Heart left ventricle (tissue), 16 donors: ENCODE measurements at places on chromosomes 16 and 17. TPM values are rescaled to one million over a fixed set of nuclear protein-coding genes. Genes with fewer than 3 reads are reported as not detected.

- H3K27ac ChIP-seq, result no peak overlapping the region
- H3K4me1 ChIP-seq, result no peaks in the 10 kb centered on the region
- H3K27me3 ChIP-seq, result no peaks in the 10 kb centered on the region
- DNase-seq, result no peak
- H3K4me3 ChIP-seq, result peak overlapping the region; percentile 21
Observed at GRCh38 chr17:83103200-83103942, 24.0 kb downstream of the METRNL start.

GRCh38 chr16:280005-280460 lies 358 bp upstream of the ARHGDIG start:
- peaks cover 8% of the 10 kb centered on the region for H3K4me1 ChIP-seq
- DNase-seq, result no peak
- no peaks in the 10 kb centered on the region for H3K36me3 ChIP-seq
- peaks cover 25% of the 10 kb centered on the region for H3K27me3 ChIP-seq

DNA sequence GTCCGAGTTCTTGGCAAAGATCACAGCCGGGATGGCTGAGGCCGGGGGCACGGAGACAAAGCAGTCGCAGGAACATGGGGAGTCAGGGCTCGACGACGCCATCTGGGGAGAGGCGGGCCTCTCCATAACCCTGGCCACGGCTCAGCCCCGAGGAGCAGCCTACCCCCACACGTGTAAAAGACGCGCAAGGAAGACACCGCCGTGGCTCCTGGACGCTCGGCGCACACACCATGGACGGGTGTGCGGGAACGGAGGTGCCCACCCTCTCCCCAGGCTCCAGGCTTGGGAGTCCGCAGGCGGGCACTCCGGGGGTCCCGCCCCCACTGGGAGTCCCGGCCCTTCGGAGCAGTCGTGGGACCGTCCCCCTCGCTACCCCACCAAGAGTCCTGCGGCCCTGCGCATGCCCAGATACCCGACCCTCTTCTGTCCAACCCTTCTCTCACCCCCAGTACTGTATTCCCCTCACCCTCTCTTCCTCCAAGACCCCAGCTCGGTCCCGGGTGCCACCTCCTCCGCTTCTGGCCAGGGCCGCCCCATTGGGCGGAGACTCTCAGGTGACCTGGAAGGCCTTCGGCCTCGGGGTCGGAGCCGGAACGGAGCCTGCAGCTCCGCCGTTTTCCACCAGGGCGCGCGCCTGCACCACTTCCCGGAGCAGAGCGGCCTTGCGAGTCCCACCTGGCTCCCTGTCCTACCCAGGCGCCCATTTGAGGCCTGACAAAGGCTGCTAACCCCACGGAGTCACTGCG lies at the start of gene SCRN2:
Gene SCRN2 (minus strand): TSS at position 532 of the 746 bp plus-strand sequence. CDS start 430 bp downstream, at position 102.
- no peaks in the 10 kb centered on the region for H3K27me3 ChIP-seq
- peak within 1 kb of the TSS; percentile 84 for H3K4me3 ChIP-seq
- DNase-seq, result peak; percentile 96
- H3K27ac ChIP-seq, result peak within 1 kb of the TSS; percentile 75
- H3K36me3 ChIP-seq, result peaks cover 16% of the 10 kb centered on the region
- peaks cover 26% of the 10 kb centered on the region for H3K4me1 ChIP-seq

Gene SULT1A4
- total RNA-seq, result 5.9 TPM

Gene DPEP3
- not detected for total RNA-seq

- no peaks in the 10 kb centered on the region for H3K27me3 ChIP-seq
- H3K36me3 ChIP-seq, result no peaks in the 10 kb centered on the region
- no peak for DNase-seq
- H3K4me1 ChIP-seq, result no peaks in the 10 kb centered on the region
Observed at GRCh38 chr16:54015147-54015546, 271.4 kb downstream of the IRX3 start.

DNA sequence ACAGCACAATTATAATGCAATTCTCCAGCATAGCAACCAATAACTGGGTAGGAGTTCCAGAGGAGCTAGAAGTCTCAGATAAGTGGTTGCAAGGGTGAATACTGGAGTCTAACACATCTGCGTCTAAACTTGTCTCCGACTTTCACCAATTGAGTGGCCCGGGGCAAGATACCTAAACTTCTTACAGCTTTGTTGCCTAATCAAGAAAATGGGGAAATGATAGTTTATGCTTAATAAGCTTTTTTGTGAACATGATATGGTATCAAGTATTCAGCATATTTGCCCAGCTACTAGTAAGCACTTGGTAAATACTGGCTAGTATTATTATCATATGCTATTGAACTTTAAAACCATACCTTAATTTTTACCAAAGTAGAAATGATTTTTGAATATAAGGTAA lies 183.5 kb downstream of the KCNJ2 start:
- no peaks in the 10 kb centered on the region for H3K27me3 ChIP-seq
- H3K36me3 ChIP-seq, result no peaks in the 10 kb centered on the region
- no peak overlapping the region for H3K4me3 ChIP-seq
- no peak overlapping the region for H3K27ac ChIP-seq

Gene RETREG3
- 33.9 TPM for total RNA-seq

Gene VAT1L
- total RNA-seq, result 11.0 TPM

Gene RNF43
- 4.9 TPM for total RNA-seq

- no peak overlapping the region for H3K27ac ChIP-seq
- peaks cover 11% of the 10 kb centered on the region for H3K4me1 ChIP-seq
- peak; percentile 62 for DNase-seq
- H3K27me3 ChIP-seq, result no peaks in the 10 kb centered on the region
- no peak overlapping the region for H3K4me3 ChIP-seq
Observed at GRCh38 chr16:88523309-88524161, 46.7 kb upstream of the ZC3H18 start.

DNA sequence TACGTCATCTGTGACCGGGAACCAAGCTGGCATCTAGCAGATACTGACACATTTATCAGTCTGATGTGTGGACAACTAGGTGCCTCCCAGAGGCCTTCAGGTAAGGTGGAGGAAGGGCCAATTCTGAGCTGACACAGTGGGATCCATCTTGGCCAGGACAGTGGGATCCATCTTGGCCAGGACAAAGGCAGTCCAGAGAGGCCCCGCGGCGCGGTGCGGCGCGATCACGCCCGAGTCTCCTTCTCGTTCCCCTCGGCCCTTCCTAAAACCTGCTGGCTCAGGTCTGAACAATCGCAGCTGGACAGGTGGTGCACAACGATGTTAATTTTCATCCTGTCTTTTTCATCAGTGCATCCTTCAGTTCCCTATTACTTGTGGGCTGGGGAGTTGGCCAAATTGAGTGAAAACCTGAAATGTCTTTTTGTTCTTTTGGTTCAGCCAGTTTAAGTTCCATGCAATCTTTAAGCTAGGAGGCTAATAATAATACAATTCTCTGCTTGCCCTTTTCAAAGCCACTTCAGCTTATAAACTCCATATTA lies 486 bp upstream of the WSB1 start:
- peak overlapping the region; percentile 100 for H3K27ac ChIP-seq
- peaks cover 4% of the 10 kb centered on the region for H3K27me3 ChIP-seq
- DNase-seq, result no peak
- H3K4me3 ChIP-seq, result peak overlapping the region; percentile 98
- H3K36me3 ChIP-seq, result peaks cover 4% of the 10 kb centered on the region
- peaks cover 26% of the 10 kb centered on the region for H3K4me1 ChIP-seq

Gene OTOP3
- total RNA-seq, result not detected

DNA sequence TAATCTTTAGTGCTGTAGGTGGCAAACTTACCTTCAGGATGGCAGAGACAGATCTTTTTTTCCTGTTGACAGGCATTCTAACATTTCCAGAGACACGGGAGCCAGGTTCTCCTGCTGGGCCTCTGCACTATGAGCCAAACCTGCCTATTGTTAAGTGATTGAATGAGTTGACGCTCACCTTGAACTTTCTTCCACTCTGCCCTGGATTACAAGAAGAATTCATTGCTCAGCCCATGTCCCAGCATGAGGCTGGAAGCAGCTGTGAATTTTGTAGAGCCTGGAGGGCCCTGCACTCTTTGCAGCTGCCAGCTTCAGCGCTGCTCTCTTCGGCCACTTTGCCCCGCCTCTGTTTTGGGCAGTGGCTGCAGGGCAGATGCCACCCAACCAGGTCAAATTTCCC lies 9.4 kb upstream of the SLC7A5 start:
- H3K4me3 ChIP-seq, result no peak overlapping the region
- peaks cover 3% of the 10 kb centered on the region for H3K27me3 ChIP-seq
- no peak overlapping the region for H3K27ac ChIP-seq
- no peaks in the 10 kb centered on the region for H3K36me3 ChIP-seq

DNA sequence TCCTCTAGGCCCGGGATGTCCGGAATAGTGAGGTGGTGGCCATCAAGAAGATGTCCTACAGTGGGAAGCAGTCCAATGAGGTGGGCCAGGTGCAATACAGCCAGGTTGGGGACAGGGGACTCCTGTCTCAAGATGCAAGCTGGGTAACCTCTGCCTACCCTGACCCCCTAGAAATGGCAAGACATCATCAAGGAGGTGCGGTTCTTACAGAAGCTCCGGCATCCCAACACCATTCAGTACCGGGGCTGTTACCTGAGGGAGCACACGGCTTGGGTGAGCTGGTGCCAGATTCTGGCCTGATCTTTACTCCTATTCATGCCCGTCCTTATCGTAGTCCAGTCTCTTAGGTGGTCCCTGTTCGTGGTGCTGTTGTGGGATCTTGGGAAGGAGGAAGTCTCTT lies 4.4 kb downstream of the TAOK2 start:
- no peaks in the 10 kb centered on the region for H3K27me3 ChIP-seq
- peaks cover 35% of the 10 kb centered on the region for H3K36me3 ChIP-seq
- no peak for DNase-seq
- H3K4me3 ChIP-seq, result peak overlapping the region; percentile 90
- H3K27ac ChIP-seq, result peak overlapping the region; percentile 88

GRCh38 chr17:19291646-19292376 lies 54.6 kb downstream of the EPN2 start:
- no peak overlapping the region for H3K27ac ChIP-seq
- peaks cover 16% of the 10 kb centered on the region for H3K4me1 ChIP-seq
- no peak overlapping the region for H3K4me3 ChIP-seq
- DNase-seq, result no peak
- no peaks in the 10 kb centered on the region for H3K27me3 ChIP-seq

DNA sequence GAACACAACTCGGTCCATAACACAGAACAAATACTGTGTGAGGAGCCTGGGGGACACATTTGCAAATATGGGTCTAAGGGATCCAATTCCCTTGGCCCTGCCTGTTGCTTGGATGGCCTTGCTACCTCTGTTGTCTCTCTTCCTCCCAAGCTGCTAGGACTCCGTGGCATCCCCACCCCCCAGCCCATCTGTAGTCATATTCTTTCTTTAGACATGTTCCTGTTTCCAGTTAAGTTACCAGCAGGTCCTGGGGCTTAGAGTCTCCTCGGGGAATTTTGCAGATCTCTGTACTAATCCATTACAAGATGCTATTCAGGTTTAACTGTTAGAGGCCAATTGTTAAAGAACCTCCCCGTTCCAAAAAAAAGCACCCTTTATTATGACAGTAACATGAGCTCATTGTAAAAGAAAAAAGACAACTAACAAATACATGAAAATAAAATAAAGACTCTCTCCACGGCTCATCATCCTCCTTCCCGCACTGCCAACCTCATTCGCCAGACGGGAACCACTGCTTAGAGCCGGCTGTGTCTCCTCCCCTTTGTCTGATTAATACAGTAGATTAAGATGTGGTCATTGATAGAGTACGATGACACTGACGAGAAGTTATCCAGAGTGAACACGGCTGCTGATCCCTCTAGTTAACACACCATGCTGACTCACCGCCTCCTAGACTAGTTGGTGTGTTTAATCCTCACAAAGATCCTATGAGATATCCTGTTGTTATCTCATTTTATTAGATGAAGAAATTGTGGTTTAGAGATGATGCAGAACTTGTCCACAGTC lies 22.2 kb downstream of the HS3ST4 start:
- no peaks in the 10 kb centered on the region for H3K36me3 ChIP-seq
- no peaks in the 10 kb centered on the region for H3K4me1 ChIP-seq
- H3K27me3 ChIP-seq, result peaks cover 23% of the 10 kb centered on the region
- no peak overlapping the region for H3K4me3 ChIP-seq

GRCh38 chr16:54180421-54181359 lies 105.9 kb downstream of the IRX3 start:
- no peak for DNase-seq
- no peak overlapping the region for H3K27ac ChIP-seq
- H3K27me3 ChIP-seq, result no peaks in the 10 kb centered on the region

DNA sequence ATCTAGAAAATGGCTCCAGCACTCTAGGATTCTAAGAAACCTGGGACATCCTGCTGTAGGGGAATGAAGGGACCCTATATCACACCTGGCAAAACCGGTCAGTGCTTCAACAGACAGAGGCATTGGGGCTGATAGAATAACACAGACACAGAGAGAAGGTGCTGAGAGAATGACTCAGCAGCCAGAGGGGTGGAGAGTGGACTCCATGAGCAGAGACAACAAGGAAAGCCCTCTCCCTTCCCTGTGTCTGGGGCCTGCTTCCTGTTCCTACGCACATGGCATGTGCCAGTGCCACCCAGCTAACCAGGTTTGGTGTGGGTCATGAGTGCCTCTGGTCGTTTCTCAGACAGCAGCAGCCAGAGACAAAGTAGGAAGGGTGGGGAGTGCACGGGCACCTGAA lies 140.3 kb downstream of the CCT6B start:
- peaks cover 11% of the 10 kb centered on the region for H3K27me3 ChIP-seq
- H3K36me3 ChIP-seq, result no peaks in the 10 kb centered on the region

Gene RNF222
- total RNA-seq, result not detected

Gene SOX15
- 0.77 TPM for total RNA-seq

- H3K4me3 ChIP-seq, result no peak overlapping the region
- no peak overlapping the region for H3K27ac ChIP-seq
- H3K4me1 ChIP-seq, result no peaks in the 10 kb centered on the region
- no peak for DNase-seq
- H3K27me3 ChIP-seq, result no peaks in the 10 kb centered on the region
Observed at GRCh38 chr16:84334482-84334881, 33.9 kb upstream of the ATP2C2 start.

Gene RND2
- 0.29 TPM for total RNA-seq

DNA sequence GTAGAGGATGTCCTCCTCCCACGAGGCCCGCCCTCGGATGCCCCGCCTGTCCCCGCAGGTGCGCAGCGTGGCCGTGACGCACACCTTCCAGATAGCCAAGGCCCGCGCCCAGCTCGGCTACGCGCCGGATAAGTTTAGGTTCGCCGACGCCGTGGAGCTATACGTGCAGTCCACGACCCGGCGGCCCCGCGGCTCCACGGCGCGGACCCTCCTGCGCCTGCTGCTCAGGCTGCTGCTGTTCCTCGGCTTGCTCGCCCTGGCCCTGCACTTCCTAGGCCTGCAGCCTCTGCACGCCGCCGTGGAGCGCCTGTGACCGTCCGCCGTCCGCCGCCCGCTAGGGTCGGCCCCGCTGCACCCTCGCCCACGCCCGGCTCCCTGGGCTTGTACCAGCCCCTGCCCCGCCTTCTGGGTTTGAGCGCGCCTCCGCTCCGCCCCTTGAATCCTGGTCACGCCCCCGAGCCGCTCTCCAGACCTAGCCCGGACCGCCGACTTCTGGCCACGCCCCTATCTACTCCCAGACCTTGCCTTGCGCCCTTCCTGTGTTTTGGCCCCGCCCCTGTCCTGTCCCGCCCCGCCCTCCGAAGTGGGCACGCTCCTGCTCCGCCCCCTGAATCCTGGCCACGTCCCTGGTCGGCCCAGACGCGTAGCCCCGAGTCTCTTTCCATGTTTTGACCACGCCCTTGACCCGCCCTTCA lies 15.8 kb upstream of the EEF2K start:
- H3K4me1 ChIP-seq, result peaks cover 4% of the 10 kb centered on the region
- peak overlapping the region; percentile 90 for H3K27ac ChIP-seq
- H3K27me3 ChIP-seq, result no peaks in the 10 kb centered on the region
- peak overlapping the region; percentile 70 for H3K4me3 ChIP-seq
- H3K36me3 ChIP-seq, result no peaks in the 10 kb centered on the region

GRCh38 chr16:86012221-86012620 lies 113.3 kb downstream of the IRF8 start:
- DNase-seq, result no peak
- H3K27me3 ChIP-seq, result peaks cover 26% of the 10 kb centered on the region
- no peak overlapping the region for H3K27ac ChIP-seq
- no peak overlapping the region for H3K4me3 ChIP-seq

Gene PMP22
- 226 TPM for total RNA-seq
